Activated CD8-positive, alpha-beta memory T cell treated with anti-CD3 and anti-CD28 coated beads for 4 hours (primary cell): ENCODE measurements at places on chromosomes 3 and 15.
A peak's percentile ranks its signal among the peaks of the same experiment; 100 is the strongest.

- no peak for DNase-seq
Measured at GRCh38 chr15:80467311-80467714, 63.1 kb downstream of the ARNT2 start.

GRCh38 chr15:95171564-95171963 is 940.2 kb downstream of the MCTP2 start:
- DNase-seq = no peak

GRCh38 chr15:47587940-47588802 is 129.1 kb upstream of the SEMA6D start:
- DNase-seq = no peak

DNA sequence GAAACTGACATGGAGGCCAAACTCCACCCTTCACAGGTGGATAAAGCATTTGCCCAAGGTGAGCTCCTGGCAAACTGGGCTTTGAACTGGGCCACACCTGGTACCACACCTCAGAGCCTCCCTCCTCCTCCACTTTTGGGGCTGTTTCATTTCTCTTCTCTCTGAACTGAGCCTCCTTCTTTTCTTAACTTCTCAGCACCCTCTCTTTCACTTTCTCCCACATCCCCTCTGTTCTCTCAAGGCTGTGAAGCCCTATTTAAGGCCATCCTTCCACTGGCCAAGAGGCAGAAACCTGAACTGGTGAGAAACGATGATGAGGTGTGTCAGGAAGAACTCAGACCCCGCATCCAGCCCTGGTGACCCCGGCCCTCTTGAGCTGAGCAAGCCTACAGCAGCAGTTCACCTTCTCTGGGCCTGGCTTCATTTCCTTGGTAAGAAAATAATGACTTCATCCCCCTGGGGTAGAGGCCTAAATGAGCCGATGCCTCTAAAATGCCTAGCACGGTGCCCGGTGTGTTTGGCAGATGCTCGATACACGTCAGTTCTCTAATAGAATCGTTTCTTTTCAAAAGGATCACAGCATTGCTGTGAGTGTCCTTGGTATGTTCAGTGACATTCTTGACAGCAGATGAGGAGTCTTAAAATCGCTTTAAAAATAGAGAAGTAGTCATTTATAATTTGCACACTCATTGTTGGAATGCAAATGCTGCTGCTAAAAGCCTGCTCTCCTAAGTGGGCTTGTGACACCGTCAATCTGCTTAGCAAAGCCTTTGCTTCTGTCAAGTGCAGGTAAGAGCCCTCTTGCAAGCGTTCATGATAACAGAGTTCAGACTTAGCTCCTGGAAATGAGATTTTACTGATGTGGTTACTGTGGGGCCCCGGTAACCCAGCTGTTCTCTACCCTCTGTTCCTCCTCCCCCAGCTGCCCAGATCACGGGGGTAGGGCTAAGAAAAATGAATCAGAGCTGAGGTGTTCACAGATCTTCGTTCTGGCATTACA is 97.7 kb upstream of the ATP2B2 start:
- DNase-seq = peak; percentile 24

GRCh38 chr3:24272408-24272807 is 222.2 kb downstream of the THRB start:
- no peak for DNase-seq

- DNase-seq = no peak
Measured at GRCh38 chr3:191363221-191363620, 32.9 kb upstream of the UTS2B start.

DNA sequence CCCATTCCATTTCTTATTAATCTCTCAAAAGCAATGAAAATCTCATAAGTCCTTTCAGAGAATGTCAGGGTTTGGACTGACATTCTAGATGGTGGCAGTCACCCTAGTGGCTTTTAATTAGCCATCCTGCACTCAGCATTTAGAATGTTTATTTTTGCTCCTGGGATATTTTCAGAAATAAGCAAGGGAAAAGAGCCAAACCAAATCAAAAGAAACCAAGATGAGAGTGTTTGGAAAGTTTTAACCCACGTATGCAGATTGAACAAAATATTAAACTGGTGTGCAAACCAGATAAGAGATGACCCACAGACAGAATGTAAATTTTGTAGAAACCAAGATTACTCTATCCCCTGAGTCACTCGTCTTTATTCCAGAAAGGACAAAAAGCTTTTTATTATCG is 275.8 kb downstream of the SQOR start:
- DNase-seq = no peak

- DNase-seq = no peak
Measured at GRCh38 chr3:62647711-62648110, 227.5 kb downstream of the CADPS start.

DNA sequence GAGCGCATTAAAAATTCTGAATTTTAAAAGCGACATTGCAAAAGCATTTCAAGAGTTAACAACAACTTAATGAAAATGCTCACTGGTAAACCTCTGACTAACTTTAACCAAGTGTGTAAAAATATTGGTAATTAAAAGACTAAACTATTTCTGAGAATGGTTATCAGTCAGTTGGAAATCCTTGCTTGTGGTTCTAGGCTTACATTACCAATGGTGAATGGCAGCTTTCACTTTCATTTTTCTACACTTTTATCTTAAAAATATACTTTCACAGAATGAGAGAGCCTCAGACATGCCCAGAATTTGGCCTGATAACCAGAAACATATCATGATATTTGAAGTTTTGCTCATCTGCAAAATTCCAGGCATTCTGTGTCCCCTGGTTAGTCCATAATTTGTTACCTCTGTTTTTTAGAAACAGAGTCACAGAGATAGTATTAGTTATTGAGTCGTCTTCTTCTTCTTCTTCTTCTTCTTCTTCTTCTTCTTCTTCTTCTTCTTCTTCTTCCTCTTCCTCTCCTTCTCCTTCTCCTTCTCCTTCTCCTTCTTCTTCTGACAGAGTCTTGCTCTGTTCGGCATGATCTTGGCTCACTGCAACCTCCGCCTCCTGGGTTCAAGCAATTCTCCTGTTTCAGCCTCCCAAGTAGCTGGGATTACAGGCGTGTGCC is 5.5 kb upstream of the RNF111 start:
- DNase-seq = no peak

DNA sequence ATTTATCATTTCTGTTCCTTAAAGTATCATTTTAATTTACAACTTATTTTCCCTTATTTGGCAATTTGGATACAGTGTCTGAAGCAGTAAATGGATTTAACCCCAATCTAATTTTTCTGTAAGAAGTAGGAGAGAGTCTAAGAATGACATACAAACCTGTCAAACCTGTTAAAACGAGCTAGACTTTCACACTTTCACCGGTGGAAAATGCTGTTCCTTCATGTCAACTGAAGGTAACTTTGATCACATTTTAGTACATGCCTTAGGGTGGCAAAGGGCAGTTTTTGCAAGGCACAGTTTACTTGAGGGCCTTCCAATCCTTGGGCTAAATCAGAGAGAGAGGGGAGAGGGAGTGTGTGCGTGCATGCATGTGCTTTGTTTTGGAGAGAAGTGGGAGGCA is 221.4 kb downstream of the THSD4 start:
- no peak for DNase-seq

DNA sequence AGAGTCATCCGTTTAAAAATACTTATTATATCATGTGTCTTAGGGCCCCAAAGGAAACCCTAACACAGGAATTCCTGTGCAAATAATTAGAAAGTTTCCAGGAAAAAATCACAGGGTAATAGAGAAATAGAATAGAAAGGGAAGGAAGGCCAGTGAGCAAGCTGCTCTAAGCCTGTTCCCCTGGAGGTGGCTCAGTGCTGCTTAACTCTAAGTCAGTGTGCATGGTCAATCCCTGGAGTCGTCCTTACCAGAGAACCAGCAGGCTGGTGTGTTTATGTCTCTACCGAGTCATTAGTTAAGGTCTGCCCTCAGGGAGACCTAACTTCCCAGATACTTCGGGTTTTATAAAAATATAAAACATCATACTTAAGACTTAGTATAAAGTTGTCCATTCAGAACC is 21.0 kb upstream of the MCF2L2 start:
- DNase-seq = no peak

- no peak for DNase-seq
Measured at GRCh38 chr3:52118156-52118875, 35.9 kb downstream of the POC1A start.

DNA sequence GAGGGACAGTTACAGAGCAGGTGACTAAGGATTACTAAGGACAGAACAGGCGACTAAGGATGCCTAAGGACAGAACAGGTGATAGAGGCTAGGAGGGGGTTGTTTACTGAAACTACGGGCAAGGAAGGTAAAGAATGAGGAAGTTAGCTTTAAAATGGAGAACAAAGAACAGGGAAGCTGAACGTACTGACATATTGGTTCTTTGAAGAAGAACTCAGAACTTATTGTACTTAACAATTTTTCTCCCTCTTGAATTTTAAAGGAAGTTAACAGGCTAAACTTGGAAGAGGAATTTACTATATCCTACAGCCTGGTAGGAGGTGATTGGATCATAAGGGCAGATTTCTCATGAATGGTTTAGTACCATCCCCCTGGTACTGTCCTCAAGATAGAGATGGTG is 290.2 kb downstream of the SHQ1 start:
- DNase-seq = no peak

DNA sequence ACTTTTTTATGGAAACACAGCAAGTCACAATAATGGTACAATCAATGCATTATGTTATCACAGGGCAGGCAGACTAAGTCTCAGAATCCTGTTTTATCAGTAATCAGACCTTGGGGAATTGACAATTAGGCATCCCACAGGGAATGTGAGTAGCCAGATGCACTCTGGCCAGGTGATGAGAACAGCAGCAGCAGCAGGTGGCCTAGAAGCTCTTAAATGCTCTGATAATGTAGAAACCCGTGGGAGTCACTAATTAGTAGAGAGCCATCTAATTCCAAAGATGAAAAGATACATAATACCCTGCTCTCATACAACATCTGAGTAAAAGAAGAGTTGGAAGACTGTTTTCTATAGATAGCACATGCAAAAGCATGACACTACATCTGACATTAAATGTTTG is 12.6 kb downstream of the CEP152 start:
- no peak for DNase-seq

GRCh38 chr3:42508562-42508961 is 6.1 kb downstream of the VIPR1 start:
- DNase-seq = no peak

GRCh38 chr3:9690451-9691450 is 12.9 kb upstream of the CPNE9 start:
- no peak for DNase-seq

- DNase-seq = no peak
Measured at GRCh38 chr3:7249493-7250076, 388.7 kb downstream of the GRM7 start.

DNA sequence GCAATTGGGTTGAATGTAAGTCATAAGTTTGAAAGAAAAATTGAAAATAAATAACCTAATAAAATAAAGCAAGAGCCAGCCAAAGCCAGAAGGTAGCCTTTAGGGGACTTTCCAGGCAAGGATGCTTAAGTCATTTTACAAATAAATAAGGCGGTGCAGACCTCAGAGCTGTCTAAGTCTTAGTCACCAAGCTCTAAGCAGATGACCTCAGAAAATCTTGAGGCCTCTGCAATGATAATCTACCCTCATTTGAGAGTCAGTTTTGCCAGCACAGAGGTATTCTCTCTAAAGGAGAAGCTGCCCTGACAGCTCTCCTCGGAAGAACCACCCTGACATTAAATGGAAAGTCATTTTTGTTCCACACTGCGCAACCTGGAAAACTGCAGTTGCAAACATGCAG is 113.9 kb downstream of the OXNAD1 start:
- no peak for DNase-seq

GRCh38 chr15:36422631-36423030 is 156.8 kb upstream of the CDIN1 start:
- no peak for DNase-seq

- DNase-seq = no peak
Measured at GRCh38 chr15:37907136-37907535, 27.3 kb upstream of the TMCO5A start.

DNA sequence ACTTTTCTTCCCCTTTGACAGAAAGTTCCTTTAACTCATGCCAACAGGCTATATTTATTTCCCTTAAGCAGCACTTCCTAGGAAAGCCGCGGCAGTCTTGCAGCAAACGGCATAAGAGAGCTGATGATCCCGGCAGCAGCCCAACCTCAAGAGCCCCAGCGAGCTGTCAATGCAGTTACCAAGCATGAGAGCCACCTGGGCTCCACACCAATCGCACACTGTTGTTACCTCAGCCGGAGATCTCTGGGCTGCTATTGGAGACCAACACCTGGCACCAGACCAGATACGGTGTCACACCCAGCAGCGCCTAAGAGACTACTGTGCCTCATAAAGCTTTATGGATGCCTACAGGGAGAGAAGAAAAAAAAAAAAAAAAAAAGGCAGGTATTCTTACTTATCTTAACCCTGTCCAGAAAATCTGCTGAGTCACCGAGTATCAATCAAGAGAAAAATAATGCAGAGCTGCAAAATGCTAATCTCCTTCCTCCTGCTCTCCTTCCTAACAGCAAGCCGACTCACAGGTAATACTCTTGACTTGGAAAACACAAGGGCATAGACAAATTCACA is 11.7 kb downstream of the ABCC5 start:
- DNase-seq = no peak

- DNase-seq = no peak
Measured at GRCh38 chr3:157916672-157917071, 189.5 kb downstream of the SHOX2 start.

- no peak for DNase-seq
Measured at GRCh38 chr3:134827213-134827612, 32.2 kb downstream of the EPHB1 start.

DNA sequence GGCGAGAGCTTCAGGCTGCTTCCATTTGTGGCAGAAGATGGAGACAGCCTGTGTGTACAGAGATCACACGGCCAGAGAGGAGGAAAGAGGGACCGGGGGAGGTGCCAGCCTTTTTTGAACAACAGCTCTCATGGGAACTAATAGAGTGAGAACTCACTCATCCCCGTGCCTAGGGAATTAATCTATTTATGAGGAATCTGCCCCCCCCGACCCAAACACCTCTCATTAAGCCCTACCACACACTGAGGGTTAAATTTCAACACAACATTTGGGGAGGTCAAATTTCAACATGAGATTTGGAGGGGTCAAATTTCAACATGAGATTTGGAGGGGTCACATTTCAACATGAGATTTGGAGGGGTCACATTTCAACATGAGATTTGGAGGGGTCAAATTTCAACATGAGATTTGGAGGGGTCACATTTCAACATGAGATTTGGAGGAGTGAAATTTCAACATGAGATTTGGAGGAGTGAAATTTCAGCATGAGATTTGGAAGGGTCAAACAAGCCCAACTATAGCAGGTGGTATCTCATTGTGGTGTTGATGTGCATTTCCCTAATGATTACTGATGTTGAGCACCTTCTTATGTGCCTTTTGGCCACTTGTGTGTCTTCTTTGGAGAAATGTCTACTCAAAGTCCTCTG is 20.6 kb upstream of the RFTN1 start:
- no peak for DNase-seq

- DNase-seq = no peak
Measured at GRCh38 chr3:101381809-101382208, 61.4 kb upstream of the IMPG2 start.

- DNase-seq = no peak
Measured at GRCh38 chr15:39798382-39798781, 15.7 kb upstream of the FSIP1 start.

DNA sequence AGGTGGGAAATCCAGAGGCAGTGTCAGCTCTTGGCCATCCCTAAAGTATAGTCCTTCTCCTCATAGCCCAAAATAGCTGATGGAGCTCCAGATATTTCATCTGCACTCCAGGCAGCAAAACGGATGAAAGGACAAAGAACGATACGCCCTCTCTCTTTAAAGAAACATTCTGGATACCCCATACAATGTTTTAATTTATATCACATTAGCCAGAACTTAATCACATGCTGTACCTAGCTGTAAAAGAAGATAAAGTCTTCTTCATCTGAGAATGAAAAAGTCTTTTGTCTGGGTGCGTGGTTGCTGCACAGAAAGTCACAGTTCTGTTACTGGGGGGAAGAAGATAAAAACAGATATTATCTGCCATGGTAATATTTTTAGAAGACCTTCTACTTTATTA is 4.3 kb upstream of the SHC4 start:
- DNase-seq = no peak
